Ureter (tissue), 1 donor: ENCODE measurements at places on chromosomes 7 and 10. TPM values are rescaled to one million over a fixed set of nuclear protein-coding genes. Genes with fewer than 3 reads are reported as not detected.

DNA sequence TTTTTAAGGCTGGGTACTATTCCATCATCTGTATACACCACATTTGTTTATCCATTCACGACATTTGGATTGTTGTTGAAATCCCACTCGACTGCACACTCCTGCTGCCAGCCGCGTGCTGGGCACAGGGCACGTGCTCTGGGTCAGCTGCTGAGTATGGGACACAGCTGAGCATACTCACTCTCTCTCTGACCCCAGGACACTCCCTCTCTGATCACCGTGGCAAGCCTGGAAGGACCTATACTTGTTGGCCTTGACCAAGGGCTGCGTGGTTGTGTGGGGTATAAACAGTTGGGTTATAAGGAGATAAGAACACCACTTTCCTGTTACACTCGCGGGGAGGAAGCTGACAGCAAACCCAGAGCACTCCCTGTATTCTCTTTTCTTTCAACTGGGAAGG lies 153.0 kb upstream of the RHEB start:
- DNase-seq = no peak

DNA sequence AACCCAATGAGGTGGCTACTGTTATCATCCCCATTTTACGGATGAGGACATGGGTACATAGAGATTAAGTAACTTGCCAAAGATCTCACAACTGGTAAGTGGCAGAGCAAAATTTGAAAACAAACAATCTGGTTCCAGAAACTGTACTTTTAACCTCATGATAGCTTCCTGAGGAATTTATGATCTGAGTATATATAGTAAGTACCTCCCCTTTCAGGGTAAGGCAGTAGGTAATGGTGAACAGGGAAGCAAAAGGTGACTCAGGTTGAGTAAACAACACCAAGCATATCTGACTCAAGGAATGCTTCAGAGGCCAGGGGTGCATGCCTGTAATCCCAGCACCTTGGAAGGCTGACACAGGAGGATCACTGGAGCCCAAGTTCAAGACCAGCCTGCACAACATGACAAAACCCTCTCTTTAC lies 21.1 kb downstream of the KLLN start:
- no peak for DNase-seq

- DNase-seq = no peak
These were observed 55.6 kb downstream of the GALNT11 start for GRCh38 chr7:152081088-152081487.

GRCh38 chr10:4698075-4698474 lies 127.9 kb upstream of the AKR1E2 start:
- no peak for DNase-seq

Gene FBXW4
- 94.5 TPM for total RNA-seq

DNA sequence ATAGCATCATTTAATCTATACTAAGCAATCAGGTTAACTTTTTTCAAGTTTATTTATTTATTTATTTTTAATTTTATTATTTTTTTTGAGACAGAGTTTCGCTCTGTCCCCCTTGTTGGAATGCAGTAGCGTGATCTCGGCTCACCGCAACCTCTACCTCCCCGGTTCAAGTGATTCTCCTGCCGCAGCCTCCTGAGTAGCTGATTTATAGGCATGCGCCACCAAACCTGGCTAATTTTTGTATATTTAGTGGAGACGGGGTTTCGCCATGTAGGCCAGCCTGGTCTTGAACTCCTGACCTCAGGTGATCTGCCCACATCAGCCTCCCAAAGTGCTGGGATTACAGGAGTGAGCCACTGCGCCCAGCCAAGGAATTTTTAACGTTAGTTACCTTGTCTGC lies 635 bp upstream of the MYPN start:
- DNase-seq = no peak

GRCh38 chr7:126065766-126066165 lies 1136.1 kb upstream of the POT1 start:
- no peak for DNase-seq

GRCh38 chr7:636396-636795 lies 90.1 kb upstream of the DNAAF5 start:
- DNase-seq = no peak
